Transverse colon (tissue), 4 donors: ENCODE measurements at places on chromosomes 7 and 10. TPM values are rescaled to one million over a fixed set of nuclear protein-coding genes. Genes with fewer than 3 reads are reported as not detected.

PPP1R17 gene
- not detected for total RNA-seq

APBB1IP gene
- total RNA-seq, result 7.6 TPM

UBTD1 gene
- 0.40 TPM for total RNA-seq

BICC1 gene
- total RNA-seq, result 1.9 TPM

TDRD1 gene
- total RNA-seq, result 0.14 TPM

ADAM22 gene
- 6.4 TPM for total RNA-seq

FKBP6 gene
- total RNA-seq, result not detected

PKD2L1 gene
- total RNA-seq, result not detected

BMPER gene
- 1.1 TPM for total RNA-seq

KAZALD1 gene
- 18.8 TPM for total RNA-seq

AEBP1 gene
- total RNA-seq, result 33.9 TPM

DNAH11 gene
- not detected for total RNA-seq
